ENCODE measurements at places on chromosomes 13 and 19.

DNA sequence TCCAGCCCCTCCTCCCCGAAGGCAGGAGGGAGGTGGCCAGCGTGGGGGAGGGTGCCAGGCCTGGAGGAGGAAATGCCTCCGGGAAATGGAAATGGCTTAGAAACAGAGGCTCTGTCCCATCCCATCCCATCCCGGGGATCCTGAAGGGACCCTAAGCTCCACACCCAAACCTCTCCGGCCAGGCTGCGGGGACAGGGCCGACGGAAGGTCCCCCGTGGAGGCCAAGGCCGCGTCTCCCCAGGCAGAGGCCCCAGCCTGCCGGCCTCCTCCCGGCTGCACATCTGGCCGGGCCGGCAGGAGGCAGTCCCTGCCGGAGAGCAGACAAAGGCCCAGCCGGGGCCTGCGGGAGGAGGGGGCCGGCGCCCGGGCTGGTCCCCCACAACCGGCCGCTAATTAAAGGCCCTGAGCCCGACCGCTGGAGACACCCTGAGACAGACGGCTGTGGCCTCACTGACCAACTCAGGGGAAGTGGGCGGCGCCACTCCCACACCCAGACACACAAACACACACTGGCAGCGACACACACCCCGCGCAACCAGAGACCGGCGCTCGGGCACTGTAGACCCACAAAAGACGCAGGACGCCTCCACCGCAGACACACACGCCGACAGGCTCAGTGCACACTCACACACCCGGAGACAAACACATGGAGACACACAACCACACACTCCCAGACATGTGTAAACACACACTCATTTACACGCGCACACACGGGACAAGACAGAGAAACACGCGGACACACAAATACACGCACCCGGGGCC is 1.1 kb downstream of the ADAMTS10 start:
- no peak for DNase-seq

- no peak for DNase-seq
These were observed 10.5 kb downstream of the XRCC1 start for GRCh38 chr19:43564800-43565199.

- no peak for DNase-seq
These were observed 165.0 kb downstream of the TM9SF2 start for GRCh38 chr13:99666146-99666805.

GRCh38 chr19:38433268-38433733 is at the start of gene RYR1:
TSS of gene RYR1 (plus strand) at chr19:38433691. CDS start at chr19:38433830, 139 bp downstream.
- DNase-seq = peak; percentile 26

DNA sequence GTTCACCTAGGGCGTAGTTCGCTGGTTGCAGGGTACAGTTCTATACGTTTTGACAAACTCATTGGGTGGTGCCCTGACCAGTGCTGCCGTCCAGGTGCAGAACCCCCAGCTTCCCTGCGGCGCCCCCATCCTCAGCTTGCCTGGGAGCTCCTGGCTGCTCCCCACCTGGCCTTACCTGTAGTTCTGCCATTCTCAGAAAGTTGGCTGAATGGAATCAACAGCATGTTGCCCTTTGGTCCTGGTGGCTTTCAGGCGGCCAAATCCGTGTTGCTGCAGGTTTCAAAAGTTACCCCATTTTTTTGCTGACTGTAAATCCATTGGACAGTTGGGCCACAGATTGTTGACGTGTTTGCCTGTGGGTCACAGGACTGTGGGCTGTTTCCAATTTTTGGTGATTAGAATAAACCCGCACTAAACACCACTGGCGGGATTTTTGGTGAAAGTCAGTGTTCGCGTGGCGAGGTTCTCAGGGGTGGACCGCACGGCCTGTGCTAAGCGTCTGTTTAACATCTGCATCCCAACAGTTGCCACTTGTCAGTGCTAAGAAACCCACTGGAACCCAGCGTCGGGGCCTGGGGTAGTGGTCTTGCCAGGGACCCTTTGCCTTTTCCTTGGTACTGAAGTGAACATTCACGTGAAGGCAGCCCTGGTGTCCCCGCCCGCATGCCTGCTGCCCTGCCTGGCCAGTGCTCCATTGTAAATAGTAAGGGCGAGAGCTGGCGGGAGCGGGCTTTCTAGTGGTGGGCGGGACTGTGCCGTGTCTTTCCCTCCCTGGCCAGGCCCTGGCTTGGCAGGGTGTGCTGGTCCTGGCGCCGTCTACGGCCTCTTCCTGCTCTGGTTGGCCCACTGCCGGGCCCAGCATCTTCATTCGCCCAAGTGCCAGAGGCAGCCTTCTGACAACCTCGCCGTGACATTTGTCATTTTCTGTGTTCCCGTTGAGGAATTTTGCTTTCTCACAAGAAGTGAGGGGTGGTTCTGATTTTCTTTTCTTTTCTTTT is 3.3 kb downstream of the DOT1L start:
- DNase-seq = no peak

DNA sequence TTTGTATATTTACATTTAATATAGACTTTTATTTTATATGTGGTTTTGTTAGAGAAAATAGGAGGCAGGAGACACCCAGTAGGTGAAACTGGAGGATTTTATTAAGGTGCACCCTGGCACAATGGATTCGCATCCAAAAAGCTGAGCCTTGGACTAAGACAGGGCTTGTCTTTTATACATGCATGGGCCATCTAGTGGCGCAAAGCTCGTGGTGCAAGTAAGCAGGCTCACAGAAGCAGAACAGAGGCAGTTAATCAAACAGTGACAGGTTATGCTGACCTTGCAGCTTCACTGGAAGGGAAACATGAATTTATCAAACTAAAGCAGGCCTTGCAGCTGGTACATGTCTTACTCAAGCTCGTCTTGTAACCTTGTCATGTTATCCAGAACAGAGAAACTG is 58.8 kb upstream of the ZNF681 start:
- DNase-seq = peak; percentile 23

- DNase-seq = no peak
These were observed 140.7 kb downstream of the KCTD12 start for GRCh38 chr13:76745261-76746200.

DNA sequence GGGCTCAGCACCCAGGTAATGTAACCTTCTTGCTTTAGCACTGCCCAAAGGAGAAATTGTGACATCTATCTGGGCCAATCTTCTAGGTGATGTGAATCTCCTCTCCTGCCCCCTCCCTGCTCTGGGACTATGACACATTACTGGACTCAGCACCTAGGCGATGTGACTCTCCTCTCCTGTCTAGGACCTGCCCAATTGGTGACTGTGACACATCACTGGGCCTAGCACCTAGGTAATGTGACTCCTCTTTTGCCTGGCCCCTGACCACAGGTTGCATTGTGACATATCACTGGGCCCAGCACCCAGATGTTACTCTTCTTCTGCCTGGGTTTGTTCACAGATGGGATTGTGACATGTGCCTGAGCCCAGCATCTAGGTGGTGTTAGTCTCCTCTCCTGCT is 45.0 kb downstream of the ZNF85 start:
- no peak for DNase-seq

- DNase-seq = no peak
These were observed 1.9 kb upstream of the RHPN2 start for GRCh38 chr19:33066543-33066942.

DNA sequence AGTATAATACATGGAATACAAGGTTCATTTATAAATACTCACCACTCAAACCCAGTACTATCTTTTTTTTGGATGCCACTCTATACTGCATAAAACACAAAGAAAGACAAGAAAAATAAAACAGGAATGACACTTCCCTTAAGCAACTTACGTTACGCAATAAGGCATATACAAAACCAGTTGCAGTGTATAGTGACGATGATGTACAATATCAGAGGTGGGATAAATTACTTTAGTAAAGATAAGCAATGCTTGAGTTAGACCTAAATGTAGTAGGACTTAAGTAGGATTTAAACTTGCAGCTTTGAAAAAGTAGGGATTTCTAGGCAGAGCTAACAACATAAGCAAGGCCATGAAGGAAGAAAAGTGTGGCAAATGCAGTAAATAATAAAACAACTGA is 374.9 kb downstream of the SPRY2 start:
- DNase-seq = no peak

- DNase-seq = no peak
These were observed 8.8 kb upstream of the GIPR start for GRCh38 chr19:45659096-45659729.

DNA sequence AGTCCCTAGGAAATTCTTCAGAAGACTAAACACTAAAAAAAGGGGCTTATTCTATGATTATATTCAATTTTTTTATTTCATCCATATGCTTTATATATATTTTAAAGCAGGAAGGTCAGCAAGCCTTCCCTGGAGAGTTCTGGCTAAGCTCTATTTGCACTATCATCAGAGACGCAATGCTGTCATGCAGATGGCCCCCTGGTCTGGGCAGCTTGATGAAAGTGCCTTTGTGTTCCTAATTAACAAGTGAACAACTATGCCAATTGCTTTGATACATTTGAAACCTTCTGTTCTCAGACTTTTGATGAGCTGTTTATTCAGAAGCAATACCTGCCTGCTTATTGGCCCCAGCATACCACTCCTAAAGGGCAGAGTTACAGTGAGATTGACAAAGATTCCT is 1344.6 kb downstream of the OLFM4 start:
- DNase-seq = no peak

DNA sequence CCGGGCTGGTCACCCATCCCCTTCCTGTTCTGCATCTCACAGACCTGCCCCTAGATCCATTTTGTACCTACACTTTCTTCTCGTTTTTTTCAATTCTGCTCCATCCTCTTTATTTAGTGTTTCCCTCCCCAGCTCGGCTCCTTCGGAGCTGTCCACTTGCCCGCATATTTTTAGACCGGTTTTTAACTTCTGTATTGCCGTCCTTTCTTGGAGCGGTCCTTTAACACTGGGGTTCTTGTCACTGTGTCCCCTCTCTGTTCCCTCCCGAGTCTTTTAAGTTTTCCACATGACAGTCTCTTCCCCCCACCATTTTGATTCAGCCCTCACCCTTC is 1.7 kb downstream of the ARHGAP35 start:
- DNase-seq = no peak

- no peak for DNase-seq
These were observed 1709.2 kb upstream of the PCDH20 start for GRCh38 chr13:63124863-63125262.

- no peak for DNase-seq
These were observed 48.0 kb upstream of the WASF3 start for GRCh38 chr13:26509491-26509890.

- DNase-seq = peak; percentile 36
These were observed 51.3 kb downstream of the WDR87 start for GRCh38 chr19:37855098-37855497.

- DNase-seq = no peak
These were observed 469.8 kb downstream of the DCT start for GRCh38 chr13:94009701-94010100.

GRCh38 chr13:31090961-31091624 is 70.6 kb downstream of the HSPH1 start:
- no peak for DNase-seq

DNA sequence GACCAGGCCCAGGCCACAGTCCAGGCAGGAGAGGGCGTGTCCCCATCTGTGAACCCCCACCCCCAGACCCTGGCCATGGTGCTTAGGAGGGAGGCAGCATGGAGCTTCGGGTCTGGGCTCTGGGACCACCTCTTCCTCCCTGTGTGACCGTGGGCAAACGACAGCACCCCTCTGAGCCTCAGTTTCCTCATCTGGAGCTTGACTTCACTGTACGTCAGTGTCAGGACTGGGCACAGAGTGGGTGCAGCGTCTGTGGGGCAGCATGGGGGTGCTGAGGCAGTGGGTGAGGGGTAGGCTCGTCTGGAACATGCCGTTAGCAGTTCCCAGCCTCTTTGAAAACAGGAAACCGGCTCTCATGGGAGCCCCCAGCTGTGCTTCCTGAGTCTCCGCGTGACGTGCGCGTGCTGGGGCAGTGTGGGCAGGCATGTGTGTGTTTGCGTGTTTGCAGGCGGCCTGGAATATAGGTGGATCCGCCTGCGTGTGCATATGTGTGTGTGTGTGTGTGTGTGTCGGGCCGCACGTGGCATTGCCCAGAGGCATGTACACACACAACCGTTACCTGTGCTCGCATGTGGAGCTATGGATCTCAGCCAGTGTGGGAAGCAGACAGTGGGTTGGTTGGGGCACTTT is 15.8 kb downstream of the ARRDC2 start:
- peak; percentile 68 for DNase-seq

DNA sequence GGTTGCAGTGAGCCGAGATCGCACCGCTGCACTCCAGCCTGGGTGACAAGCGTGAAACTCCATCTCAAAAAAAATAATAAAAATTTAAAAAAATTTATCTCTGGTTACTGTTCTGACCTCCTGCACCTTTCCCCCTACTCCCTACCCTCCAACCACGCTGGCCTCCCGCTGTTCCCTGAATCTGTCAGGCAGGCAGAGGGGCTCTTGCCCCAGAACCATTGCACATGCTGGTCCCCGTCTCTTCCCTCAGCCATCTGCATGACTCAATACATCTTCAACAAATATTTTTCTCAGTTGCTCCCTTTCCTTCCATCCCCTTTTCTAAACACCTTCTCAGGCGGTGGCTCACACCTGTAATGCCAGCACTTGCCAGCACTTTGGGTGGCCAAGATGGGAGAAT is 1.1 kb upstream of the FAM187B start:
- DNase-seq = no peak

GRCh38 chr19:47309608-47310007 is at the start of gene C5AR1:
TSS of gene C5AR1 (plus strand) at chr19:47309861. CDS start at chr19:47309896, 35 bp downstream.
- no peak for DNase-seq

DNA sequence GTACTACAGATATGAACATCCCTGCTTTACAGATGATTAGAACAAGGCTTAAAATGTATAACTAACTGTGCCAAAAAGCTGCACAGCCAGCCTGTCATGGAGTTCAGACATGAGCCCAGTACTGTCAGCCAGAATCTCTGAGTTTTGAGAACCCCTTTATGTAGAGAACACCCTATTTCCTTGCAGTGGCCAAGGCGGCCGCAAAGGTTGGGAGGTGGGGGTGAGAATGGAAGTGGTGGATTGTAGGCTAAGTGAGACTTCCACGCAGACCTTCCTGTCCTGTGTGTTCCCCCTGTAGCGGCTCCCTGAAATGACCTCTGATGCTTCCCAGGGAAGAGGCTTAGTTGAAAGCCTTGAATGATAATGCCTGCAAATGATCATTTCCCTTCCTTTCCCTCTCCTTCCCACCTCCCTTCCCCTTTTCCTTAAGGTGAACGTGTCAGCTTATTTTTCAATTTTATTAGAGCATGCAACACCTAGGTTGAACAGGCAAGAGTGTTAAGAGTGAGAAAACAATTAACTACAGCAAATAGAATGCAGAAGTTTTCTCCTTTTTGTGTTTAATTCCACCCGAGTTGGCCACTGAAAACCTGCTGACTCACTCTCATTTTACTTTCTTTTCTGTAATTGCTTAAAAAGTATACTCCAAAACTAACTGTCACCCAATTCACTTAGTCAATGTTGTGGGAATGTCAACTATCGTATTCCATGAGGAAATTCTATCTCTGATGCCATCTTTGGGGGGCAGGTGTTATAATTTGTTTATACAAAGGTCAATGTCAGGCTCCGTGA is 167.0 kb upstream of the EDNRB start:
- DNase-seq = no peak

GRCh38 chr19:16978839-16979802 is 47.5 kb downstream of the CPAMD8 start:
- DNase-seq = no peak
